CD8-positive, alpha-beta memory T cell (primary cell): ENCODE measurements at places on chromosomes 5 and 9.

GRCh38 chr5:156051972-156052371 lies 275.0 kb upstream of the SGCD start:
- no peaks in the 10 kb centered on the region for H3K36me3 ChIP-seq
- no peak for DNase-seq
- H3K27me3 ChIP-seq: no peaks in the 10 kb centered on the region
- no peak overlapping the region for H3K27ac ChIP-seq
- no peaks in the 10 kb centered on the region for H3K4me1 ChIP-seq
- H3K4me3 ChIP-seq: no peak overlapping the region

GRCh38 chr5:59685793-59686192 lies 207.7 kb downstream of the PDE4D start:
- H3K4me3 ChIP-seq: no peak overlapping the region
- H3K27ac ChIP-seq: no peak overlapping the region
- no peaks in the 10 kb centered on the region for H3K36me3 ChIP-seq
- DNase-seq: no peak
- H3K4me1 ChIP-seq: no peaks in the 10 kb centered on the region

GRCh38 chr5:58891086-58891970 lies 308.5 kb downstream of the RAB3C start:
- DNase-seq: peak; percentile 38
- H3K36me3 ChIP-seq: no peaks in the 10 kb centered on the region
- H3K27me3 ChIP-seq: no peaks in the 10 kb centered on the region
- H3K4me1 ChIP-seq: peaks cover 10% of the 10 kb centered on the region
- no peak overlapping the region for H3K27ac ChIP-seq

GRCh38 chr9:127419348-127419747 lies 4.8 kb upstream of the ZNF79 start:
- H3K36me3 ChIP-seq: no peaks in the 10 kb centered on the region
- no peak for DNase-seq
- no peak overlapping the region for H3K4me3 ChIP-seq
